Left renal cortex interstitium (tissue), 4 donors: ENCODE measurements at places on chromosomes 1 and 21.

DNA sequence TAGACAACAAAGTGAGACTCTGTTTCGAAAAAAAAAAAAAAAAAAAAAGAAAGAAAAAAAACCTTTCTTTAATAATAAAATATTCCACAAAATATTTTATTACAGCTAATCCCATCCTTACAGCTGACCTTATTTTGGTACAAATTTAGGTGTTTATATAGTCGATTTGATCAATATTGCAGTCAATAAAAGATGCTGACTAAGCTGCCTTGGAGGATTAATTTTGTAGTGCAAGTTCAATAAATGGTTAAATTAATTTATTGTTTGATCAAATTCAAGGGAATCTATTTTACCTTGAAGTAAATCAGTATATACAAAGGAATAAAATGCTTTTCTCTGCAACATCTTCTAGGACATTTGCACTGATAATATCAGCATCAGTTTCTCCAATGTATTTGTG lies 1764.3 kb downstream of the NCAM2 start:
- DNase-seq, result no peak

DNA sequence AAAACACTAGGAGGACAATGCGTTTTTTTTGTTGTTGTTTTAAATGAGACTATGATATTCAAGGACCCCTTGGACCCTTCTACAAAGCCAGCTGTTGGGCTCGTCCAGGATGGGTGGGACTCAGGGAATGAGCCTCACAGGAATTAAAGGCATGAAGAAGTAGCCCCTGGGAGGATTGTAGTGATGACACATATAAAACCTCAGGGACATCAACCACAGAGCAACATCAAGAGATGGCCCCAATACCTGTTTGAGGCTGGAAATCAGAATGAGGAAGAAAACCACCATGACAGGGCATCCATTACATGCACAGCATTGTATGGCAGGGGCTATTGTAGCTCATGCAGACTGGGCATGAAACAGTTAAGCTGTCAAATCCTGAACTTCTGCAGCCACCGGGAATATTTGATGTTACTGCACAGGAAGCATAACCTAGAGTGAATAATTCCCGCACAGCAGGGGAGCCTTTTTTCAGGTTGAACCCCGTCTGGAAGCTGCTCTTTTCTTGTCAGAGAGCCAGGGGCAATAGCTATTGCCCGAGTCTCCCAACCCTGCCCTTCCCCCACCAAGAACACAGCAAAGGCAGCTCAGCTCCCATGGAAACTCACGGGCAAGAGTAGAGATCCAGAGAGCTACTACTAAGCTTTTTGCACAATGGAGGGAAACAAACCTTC lies 140.2 kb upstream of the FGGY start:
- DNase-seq, result no peak

DNA sequence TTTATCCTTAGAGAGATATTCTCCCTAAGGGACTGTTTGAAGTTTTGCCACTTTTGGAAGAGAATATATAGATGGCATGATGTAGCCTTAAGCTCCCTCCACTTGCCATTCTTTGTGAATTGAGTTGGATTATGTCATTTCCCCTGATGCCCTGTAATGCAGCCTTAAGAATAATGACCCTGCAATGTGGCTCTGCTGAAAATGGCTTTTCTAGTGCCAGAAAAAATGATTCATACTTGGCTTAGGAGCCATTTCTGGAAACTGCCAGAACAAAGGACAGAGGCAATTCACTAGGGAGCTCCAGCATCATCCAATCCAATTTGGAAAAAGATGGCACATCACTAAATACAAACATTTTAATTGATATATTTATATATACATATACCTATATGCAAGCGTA lies 265.3 kb downstream of the SPATA17 start:
- DNase-seq, result no peak

DNA sequence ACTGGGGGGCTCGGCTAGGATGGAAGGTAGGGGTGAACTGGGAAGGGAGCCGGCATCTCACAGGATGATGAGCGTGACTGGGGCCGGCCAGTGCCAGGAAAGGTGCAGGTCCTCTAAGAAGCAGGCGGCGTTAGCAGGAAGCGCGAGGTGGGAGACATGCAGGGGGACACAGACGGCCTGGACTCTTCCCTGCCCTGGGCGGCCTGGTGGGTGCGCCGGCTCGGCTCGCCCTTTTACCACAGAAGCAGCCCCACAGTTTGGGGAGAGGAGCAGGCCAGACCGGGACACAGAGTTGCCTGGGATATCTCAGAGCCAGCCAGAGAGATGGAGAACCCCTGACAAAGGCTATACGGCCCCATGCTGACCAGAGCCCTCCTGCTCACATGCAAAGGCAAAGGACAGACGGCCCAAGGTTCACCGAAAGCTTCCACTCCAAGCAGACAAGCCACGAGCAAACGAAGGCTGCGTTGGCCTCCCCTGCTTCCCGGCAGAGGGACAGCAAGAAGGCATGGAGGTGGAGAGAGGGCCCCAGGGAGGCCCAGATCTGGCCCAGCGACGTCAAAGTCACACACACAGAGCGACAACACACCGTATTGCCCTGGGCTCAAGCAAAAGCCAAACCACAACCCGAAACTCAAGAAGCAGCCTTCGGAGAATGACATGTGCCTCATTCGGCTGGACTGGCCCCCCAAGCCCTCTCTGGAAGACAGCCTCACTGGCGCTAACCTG lies 14.9 kb upstream of the ALDH4A1 start:
- no peak for DNase-seq

DNA sequence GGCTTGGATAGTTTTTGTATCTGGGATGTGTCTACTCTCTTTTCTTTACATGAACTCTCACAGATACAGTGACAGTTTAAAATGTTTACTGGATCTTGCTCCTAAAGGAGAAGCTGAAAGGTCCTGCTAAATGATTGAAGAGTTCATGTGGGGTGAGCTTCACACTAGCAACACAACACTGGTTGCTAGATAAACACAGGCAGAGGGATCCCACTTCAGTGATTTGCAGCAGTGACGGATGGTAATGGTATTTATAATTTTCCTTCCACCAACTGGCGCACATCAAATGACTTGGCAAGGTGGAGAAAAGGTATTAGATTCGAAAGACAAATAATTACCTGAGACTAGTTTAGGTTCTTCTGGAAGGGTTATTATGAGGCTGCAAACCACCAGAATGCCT lies 270.2 kb downstream of the TBX15 start:
- DNase-seq, result peak; percentile 10

GRCh38 chr1:231166398-231166797 lies 4.5 kb downstream of the TRIM67 start:
- DNase-seq, result no peak

- no peak for DNase-seq
Measured at GRCh38 chr1:204959374-204959773, 83.6 kb upstream of the CNTN2 start.

DNA sequence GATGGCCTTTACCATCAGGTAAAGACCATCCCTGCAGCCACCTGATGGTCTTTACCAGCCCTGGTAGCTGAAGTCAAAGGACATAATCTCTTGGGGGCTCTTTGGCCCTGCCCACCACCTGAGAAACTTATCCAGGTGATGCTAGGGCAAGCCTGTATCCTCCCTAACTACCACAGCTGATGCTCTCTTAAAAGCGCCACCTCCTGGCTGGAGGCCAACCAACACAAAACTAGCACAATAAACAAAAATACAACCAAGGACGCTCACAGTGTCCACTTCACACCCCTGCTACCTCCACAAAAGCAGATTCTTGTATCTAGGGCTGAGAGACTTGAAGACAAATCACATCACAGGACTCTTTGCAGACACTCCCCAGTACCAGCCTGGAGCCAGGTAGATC lies 357.1 kb upstream of the POU3F1 start:
- DNase-seq, result no peak

DNA sequence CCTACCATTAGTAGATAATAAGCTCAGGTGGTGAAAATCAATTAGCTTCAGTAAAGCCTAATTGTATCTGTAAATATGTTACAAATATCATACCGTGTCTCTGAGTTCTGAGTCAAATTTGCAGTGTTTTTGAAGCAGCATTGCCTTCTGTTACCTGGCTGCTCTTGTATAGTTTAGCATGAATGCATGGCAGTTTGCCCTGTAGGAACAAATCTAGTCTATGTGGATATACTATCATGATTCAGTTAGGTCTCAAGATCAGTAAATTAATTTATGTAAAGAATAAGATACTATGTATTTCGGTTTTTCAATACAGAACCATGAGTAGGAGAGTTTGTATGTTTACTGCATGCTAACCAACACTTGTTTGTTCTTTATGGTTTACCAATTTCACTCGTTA lies 240.6 kb upstream of the C1orf105 start:
- no peak for DNase-seq

DNA sequence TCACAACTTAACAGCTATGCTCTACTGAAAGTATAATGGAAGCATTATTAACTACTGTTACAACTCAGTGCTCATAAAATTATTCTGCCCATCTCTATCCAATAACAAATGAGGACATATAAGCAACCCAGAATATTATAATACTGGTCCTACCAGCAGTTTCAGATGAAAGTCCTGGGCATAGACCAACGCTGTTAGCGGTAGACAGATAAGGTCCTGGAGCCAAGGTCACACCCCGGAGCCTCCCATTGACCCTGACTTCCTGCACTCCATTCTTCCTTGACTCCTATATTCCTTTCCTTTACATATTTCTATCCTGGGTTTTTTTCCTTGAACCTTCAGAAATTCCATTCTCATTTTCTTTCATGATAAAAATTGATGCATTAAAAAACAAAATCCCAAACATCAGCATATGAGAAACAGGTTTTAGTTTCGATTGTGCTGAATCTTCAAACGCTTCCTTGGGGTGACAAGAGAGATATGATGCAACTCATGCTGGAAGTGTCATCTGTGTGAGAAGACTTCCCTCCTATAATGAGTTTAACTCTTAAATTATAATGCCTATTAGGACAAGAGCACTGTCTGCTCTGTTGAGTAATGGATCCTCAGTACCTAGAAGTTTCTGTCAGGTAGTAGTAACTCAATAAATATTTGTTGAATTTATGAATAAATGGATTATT lies 831.1 kb downstream of the LRRIQ3 start:
- DNase-seq, result no peak

- DNase-seq, result no peak
Measured at GRCh38 chr1:46521414-46521813, 30.0 kb downstream of the KNCN start.

- DNase-seq, result no peak
Measured at GRCh38 chr1:96096613-96097321, 624.8 kb upstream of the PTBP2 start.

- DNase-seq, result no peak
Measured at GRCh38 chr1:85846706-85847105, 138.5 kb upstream of the ZNHIT6 start.

- DNase-seq, result no peak
Measured at GRCh38 chr1:80925130-80925805, 875.5 kb upstream of the ADGRL2 start.

GRCh38 chr1:70717656-70718055 lies 306.6 kb downstream of the CTH start:
- DNase-seq, result no peak

DNA sequence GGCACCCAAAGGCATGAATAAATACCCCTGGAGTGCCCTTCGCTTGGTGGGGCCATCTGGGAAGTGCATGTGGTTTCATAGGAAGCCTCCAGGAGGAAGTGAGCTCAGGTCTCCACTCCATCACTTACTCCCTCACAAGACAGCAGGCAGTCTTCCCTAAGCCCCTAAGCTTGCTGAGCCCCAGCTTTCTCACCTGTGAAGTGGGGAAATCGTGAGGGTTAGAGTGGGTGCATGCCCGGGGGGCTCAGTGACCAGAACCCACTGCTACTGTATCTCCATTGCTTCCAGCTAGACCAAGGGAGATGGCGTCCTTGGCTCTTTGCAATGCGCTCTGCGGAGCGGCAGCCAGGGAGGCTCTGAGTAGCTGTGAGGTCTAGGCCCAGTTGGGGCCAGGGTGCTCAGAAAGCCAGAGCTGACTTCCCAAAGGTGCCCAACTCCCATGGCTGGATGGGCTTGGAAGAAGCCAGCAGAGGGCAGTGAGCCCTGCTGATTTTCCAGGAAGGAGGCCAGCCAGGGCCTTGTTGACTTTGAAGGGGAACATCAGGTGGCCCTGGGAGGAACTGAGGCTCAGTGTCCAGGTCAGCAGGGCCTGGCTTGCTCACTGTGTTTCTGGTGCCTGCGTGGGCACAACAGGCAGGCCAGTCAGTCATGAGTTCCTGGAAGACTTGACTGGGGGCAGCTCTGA lies 27.3 kb downstream of the CDCP2 start:
- no peak for DNase-seq

DNA sequence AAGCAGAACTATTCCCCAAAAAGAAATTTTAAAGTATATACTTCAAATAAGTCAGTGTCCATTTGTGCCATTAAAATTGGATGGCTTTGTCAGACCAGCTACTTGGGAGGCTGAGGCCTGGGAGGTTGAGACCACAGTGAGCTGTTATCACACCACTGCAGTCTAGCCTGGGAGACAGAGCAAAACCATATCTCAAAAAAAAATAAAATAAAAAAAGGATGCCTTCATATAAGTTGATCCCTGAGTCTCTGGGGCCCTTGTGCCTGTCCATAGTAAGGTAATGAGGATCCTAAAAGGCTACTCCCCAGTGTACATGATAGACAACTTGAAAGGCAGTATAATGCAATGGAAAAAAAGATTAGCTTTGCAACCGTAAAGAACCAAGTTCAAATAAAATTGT lies 81.2 kb upstream of the BARHL2 start:
- DNase-seq, result no peak

GRCh38 chr1:85579622-85580021 lies 939 bp upstream of the CCN1 start:
- DNase-seq, result no peak

DNA sequence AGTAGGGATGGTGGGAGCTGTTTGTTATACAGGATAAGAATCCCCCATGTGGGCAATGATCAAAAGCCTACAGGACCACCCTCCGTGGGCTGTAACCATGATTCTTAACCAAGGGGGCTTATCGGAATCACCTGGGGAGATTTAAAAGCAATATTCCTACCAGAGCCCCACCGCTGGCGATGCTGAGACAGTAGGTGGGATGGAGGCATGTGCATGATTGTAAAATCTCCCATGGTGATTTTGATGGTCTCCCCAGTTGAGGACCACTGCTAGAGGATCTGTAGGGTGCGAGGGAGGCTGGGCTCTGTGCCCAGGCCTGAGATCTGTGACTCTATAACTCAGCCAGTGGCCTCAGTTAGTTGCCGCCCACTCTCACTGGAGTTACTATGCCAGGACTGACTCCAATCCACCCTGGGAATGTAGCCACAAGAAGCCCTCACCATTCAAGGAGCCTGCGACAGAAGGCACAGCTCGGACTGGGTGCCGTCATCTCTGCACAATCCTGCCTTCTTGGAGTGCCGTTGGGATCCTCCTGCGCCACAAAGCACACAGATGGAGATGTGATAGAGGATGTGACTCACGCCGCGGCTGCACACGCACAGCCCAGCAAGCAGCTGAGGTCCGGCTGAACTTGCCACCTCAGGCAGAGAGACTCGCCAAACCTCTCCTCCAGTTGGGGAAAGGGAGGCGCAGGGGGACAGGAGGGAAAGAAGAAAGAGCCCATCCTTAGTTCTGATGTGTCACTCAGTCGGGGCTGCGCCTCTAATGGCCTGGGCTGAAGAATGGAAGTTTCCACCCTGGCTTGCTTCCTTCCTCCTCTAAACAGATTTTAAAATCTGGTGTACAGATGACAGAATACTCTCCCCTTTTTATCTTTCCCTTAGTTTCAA lies 26.5 kb downstream of the AKNAD1 start:
- no peak for DNase-seq

- no peak for DNase-seq
Measured at GRCh38 chr21:34914239-34914638, 134.9 kb downstream of the RUNX1 start.
